ENCODE measurements at places on chromosomes 5 and 9.

DNA sequence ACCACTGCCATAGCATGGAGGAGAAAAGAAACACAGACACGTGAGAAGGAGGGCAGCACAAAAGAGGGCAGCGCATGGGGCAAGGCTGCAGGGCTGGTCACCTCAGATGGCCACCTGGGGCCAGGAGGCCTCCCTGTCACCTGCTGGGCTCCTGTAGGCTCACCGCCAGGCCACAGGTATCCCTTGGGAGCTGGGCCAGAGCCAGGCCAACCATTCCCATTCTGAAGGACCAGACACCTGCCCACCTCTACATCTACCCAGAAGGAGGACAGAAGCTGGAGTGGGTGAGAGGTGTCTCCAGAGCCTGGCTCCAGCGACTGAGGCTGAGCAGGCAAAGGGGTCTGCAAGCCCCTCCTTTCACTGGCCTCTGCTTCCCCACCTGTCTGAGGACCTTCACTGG is 103.1 kb downstream of the PAX5 start:
- DNase-seq, result no peak

- DNase-seq, result no peak
Observed at GRCh38 chr5:73319036-73319435, 129.5 kb downstream of the FOXD1 start.

GRCh38 chr5:69217548-69218526 is 16.8 kb upstream of the CDK7 start:
- peak; percentile 90 for DNase-seq

DNA sequence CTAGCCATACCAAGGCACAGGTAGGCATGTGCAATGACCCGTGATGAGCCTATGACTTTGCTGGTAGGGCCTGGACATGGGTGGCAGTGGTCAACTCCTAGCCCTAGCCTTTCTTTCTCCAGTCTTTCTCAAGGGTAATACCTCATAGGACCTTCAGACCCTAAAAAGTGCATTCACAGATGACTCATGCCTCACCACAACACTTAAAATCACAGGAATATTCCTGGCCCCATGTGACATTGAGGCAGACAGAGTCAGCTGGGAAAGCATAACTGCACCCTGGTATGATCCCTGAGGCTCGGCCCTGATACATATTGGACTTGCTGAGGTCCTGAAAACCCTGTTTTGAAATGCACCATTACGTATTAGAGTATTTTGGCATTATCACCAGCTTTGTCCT is 449.5 kb downstream of the HINT1 start:
- DNase-seq, result no peak

GRCh38 chr9:111866976-111867375 is 29.6 kb upstream of the UGCG start:
- no peak for DNase-seq

DNA sequence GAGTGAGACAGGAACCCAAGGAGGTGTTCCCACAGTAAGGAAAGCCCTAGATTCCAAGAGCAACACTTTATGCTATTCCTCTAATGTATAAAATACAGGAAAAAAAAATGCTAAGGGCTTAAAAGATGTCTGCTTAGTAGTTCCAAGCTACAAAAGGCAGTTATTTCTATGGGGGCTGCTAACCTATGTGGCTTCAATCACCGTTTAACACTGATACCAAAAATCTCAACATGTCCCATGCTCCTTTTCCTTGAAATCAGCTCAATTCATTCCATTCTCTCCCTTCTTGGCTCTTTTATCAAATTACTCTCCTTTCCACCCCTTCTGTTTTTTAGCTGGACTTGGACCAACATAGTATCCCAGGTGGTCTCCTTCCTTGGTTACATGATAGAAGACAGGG is 20.6 kb downstream of the CCNH start:
- no peak for DNase-seq

DNA sequence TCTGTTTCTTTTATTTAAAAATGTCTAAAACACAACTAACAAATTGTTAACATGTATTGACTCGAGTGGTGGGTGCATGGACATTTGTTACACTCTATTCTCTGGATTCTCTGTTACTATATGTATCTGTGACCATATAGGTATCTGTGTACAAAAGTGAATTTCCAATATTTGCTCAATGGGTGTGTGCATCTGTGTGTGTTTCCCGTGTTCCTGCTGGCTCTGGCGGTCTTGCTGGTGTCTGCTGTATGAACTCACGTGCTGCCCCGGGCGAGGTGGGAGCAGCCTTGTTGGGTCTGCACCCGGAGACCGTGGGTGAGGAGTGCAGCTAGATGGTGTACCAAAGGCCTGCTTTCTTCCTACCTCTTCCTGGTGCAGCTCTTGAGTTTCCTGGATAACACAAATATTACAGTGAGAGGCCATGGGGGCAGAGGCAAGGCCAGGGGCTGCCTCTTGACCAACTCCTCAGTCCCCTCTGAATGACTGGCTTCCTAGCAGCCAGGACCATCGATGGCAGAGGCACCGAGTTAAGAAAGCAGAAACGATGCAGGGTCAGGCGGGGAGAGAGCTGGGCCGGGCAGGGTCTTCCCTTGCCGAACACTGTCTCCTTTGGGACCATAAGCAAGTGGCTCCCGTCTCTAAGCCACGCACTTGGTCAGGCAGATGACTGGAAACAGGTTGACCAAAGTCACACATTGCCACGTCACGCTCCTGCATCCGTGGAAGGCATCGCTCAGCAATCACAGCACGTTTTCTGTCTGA is 49.5 kb downstream of the LHX2 start:
- no peak for DNase-seq

DNA sequence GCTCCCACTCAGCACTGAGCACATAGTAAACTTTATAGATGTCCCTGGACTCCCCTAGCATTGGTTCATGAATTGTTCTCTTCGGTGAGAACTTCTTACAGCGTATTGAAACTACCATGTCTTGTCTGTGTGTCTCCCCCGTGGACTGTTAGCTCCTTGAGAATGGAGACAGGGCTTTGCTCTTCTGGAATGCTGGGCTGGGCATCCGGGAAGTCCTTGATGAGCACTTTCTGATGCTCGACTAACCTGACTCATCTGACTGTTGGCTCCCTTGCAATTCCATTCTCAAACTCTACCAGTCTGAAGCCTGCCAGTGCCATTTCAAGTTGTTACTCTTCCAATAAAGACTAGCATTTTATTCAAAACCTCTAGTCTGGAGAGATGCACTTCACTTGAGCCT is 15.0 kb upstream of the PFDN1 start:
- DNase-seq, result no peak

DNA sequence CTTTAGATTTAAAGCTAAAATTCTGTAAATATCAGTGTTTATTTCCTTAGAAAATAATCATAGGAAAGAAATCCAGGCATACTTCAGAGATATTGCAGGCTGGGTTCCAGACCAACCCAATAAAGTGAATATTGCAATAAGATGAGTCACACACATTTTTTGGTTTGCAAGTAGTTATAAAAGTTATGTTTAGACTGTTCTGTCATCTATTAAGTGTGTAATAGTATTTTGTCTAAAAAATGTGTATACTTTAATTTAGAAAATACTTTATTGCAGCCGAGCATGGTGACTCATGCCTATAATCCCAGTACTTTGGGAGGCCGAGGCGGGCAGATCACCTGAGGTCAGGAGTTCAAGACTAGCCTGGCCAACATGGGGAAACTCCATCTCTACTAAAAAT is 6.9 kb upstream of the RIC1 start:
- no peak for DNase-seq

DNA sequence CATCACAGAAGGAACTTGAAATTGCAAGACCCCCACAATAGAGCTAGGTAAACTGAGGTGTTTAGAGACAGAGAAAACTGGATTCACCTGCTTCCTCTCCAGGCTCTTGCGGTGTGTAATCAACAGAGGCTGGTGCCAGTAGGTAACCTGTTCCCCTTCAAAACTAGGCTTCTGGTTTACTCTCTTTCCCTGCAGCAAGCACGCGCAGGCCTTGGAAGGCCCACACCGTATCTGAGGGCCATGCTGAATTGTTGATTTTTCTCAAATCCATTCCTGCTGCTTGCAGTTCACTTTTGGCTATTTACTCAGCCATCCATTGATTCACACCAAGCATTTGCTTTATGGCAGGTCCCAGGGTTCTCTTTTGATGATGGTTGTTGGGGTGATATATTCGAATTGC is 667 bp upstream of the FRRS1L start:
- DNase-seq, result no peak

DNA sequence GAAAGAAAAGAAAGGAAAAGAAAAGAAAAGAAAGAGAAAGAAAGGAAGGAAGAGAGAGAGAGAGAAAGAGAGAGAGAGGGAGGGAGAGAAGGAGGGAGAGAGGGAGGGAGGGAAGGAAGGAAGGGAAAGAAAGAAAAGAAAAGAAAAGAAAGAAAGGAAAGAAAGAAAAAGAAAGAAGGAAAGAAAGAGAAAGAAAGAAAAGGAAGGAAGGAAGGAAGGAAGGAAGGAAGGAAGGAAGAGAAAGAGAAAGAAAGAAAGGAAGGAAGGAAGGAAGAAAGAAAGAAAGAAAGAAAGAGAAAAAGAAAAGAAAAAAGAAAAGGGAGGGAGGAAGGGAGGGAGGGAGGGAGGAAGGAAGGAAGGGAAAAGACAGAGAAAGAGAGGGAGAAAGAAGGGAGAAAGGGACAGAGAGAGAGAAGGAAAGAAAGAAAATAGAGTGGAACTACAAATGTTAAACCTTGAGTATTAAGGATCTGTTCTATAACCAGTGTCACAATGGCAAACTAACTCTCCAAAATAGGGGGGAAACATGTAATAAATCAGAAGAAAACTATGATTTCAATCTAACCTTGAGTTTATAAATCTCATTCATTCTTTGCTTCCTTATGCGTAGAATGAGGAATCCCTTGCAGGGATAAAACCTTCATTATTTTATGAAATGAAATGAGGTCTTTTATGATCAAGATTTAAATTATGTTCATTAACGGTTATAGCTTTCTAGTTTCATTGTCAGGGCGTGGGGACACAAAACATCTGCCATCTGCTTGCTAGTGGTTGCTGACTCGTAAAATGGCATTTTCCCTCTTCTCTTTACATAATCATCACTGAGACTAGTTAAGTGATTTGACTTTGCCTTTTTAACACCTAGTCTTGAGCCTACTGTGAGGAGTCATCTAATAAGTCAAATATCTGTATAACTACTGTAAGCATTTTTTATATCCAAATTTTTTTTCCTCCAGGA is 40.7 kb upstream of the RAD23B start:
- DNase-seq, result peak; percentile 42

GRCh38 chr5:6788956-6789649 is 75.9 kb downstream of the TENT4A start:
- no peak for DNase-seq

- peak; percentile 39 for DNase-seq
Observed at GRCh38 chr9:127444283-127444920, 6.8 kb downstream of the RPL12 start.

GRCh38 chr5:174559141-174559540 is 165.2 kb upstream of the MSX2 start:
- DNase-seq, result no peak

- no peak for DNase-seq
Observed at GRCh38 chr9:109206670-109207069, 39.6 kb upstream of the FRRS1L start.

- DNase-seq, result no peak
Observed at GRCh38 chr9:6633378-6633777, 12.2 kb downstream of the GLDC start.

- no peak for DNase-seq
Observed at GRCh38 chr5:135566422-135567400, 12.1 kb downstream of the CXCL14 start.

- DNase-seq, result no peak
Observed at GRCh38 chr9:79735023-79735779, 163.4 kb downstream of the TLE4 start.

DNA sequence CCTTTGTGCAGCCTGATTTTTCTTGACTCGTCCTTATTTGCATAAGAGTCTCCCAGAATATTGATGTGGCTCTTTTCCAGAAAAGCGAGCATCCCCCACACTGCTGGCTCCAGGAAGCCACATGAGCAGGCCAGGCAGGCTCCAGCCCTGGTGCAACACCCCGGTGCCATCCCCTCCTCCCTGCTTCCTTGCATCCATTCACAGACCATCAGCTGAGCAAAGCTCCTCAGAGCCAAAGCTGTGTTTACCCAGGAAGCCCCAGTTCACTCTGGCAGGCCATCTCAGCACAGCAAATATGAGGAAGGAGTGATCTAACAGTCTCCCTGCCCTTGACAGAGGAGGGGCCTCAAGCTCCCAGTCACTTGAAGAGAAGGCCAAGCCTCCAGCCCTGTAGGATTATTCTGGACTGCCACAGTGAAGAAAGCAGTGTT is 34.4 kb downstream of the INSYN2B start:
- peak; percentile 81 for DNase-seq

GRCh38 chr5:125452991-125453390 is 706.6 kb upstream of the ZNF608 start:
- DNase-seq, result no peak

DNA sequence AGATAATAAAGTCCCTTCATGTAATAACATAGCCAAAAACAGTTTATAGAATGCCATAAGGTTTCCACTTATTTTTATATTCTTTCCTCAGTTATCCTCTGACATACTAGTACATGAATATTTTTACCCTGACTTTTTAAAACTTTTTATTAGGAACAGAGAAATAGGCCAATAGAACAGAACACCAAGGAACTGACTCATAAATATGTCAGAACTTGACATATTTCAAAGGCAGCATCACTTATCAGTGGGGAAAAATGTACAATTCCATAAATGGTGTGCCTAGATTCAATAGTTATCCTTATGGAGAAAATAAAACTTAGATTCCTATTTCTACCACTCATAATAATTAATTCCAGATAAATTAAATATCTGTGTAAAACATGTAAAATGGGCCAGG is 9.4 kb downstream of the STARD4 start:
- DNase-seq, result no peak

- peak; percentile 21 for DNase-seq
Observed at GRCh38 chr9:114154600-114155102, 686 bp upstream of the COL27A1 start.

GRCh38 chr9:108823829-108824228 is 32.0 kb downstream of the ACTL7B start:
- no peak for DNase-seq

GRCh38 chr5:118522626-118523025 is 465.7 kb downstream of the DTWD2 start:
- no peak for DNase-seq

- DNase-seq, result no peak
Observed at GRCh38 chr9:28653216-28653615, 1079.9 kb upstream of the C9orf72 start.

GRCh38 chr9:3842839-3843238 is 317.0 kb upstream of the RFX3 start:
- no peak for DNase-seq

GRCh38 chr9:86246752-86247161 is 12.7 kb downstream of the C9orf153 start:
- DNase-seq, result no peak

DNA sequence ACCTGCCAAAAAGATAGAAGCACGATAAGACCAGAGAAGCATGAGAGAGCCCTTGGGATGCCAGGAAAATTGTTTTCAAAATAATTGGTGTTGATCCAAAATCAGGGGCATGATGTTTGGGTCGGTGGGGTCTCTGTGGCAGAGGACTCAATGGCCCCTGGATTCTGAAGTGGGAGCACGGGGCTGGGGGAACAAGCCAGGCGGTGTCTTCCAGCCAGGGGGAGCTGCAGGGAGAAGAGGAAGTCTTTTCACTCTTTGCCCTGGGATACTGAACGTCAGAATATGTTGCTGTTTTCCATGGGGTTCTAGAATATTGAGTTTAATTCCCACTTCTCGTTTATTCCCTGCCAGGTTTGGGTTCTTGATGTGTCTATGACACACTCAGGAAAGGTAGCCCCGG is 20.4 kb downstream of the TSPAN17 start:
- no peak for DNase-seq

- DNase-seq, result no peak
Observed at GRCh38 chr9:109121232-109121796, 1.6 kb upstream of the TMEM245 start.

GRCh38 chr9:93479726-93480125 is 26.3 kb upstream of the FAM120AOS start:
- no peak for DNase-seq
